ENCODE measurements at places on chromosomes 4 and X.

GRCh38 chr4:38266616-38267015, 306.4 kb downstream of the PTTG2 start:
- DNase-seq: no peak

- DNase-seq: no peak
These were observed 445.6 kb downstream of the FAT4 start for GRCh38 chr4:125760201-125760819.

- no peak for DNase-seq
These were observed 556.1 kb downstream of the IL1RAPL1 start for GRCh38 chrX:29143356-29143755.

- no peak for DNase-seq
These were observed 26.1 kb upstream of the TMEM184C start for GRCh38 chr4:147591106-147591505.

GRCh38 chrX:118153270-118153669, 36.7 kb upstream of the KLHL13 start:
- no peak for DNase-seq

- no peak for DNase-seq
These were observed 30.5 kb upstream of the ADGRG2 start for GRCh38 chrX:19152762-19153161.

GRCh38 chr4:113116414-113117357, 67.2 kb downstream of the ANK2 start:
- DNase-seq: no peak
